Stimulated activated CD4-positive, alpha-beta T cell treated with anti-CD3 and anti-CD28 coated beads, Interleukin-15, amount 100 ng/mL, for 48 hours (primary cell): ENCODE measurements at places on chromosomes 4 and X.

GRCh38 chr4:107655289-107655688 is 64.7 kb downstream of the PAPSS1 start:
- no peak for DNase-seq

DNA sequence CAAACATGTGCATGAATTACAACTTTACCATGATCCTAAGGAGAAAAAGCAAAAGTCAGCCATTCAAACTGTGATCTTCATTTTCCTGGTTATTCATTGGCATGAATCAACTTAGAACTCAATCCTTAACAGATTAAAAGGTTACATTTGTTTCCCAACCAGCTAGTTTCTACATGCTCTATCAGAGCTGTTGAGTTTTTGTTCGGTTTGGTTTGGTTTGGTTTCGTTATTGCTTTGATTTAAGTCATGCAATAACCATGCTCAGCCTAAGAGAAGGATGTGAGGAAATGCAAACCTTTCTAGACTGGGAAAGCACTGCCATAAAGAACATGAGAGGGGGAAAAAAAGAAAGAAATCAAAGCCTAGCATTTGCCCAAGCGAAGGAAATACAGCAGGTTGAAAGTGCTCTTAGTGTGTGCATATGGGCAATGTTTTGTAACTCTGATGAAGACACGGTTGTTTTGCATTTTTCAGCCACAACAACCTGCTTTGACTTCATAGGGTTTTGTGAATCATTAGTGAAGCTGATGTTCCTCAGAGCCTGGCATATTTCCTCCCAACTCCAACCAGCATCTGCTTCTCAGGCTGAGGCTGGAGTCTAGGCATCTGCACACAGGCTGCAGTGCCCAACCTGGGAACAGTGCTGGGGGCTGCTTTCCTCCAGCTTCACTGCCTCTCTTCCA is 234.3 kb downstream of the ZNF674 start:
- DNase-seq, result no peak

GRCh38 chrX:3393178-3393577 is 46.7 kb upstream of the MXRA5 start:
- no peak for DNase-seq

- no peak for DNase-seq
Measured at GRCh38 chr4:181662383-181662782, 580.8 kb upstream of the TENM3 start.

DNA sequence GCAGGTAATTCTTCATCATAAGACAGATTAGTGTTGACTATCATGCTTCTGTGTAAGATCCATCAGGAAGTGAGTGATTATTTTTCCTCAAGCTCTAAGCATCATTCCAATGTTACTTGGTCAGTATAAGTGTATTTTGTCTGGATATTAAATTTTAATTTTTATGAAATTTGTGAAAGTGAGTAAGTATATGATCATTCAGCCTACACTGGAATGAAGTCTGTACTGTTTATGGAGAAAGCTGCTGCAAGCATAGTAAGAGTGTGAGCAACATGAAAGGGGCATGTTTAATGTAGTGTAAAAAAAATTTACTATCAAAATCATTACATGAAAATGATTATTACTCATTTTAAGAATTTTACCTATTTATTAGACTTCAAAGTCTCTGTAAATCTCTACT is 84.8 kb downstream of the IL15 start:
- no peak for DNase-seq

DNA sequence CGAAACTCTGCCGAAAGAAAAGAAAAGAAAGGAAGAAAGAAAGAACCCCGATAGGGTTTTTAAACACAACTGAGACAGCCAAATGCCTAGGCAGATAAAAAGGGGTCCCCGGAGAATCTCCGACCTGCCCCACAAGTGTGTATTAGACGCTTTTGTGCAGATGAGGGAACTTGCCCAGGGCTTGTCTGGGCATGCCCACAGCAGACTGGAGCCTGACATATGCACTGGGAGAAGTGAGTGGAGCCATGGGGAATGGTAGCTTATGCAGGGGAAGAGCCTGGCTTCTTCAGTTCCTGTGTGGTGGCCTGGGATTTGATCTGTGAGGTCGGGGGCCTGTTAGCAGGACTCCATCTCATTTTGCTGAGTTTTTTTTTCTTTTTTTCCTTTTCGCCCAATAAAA is 199.0 kb downstream of the GPC3 start:
- DNase-seq, result no peak

GRCh38 chrX:72107320-72107719 is 24.4 kb downstream of the RTL5 start:
- DNase-seq, result no peak

- no peak for DNase-seq
Measured at GRCh38 chrX:57821703-57822387, 88.4 kb downstream of the ZXDA start.

GRCh38 chr4:163923092-163923491 is 428.6 kb downstream of the TMA16 start:
- no peak for DNase-seq

DNA sequence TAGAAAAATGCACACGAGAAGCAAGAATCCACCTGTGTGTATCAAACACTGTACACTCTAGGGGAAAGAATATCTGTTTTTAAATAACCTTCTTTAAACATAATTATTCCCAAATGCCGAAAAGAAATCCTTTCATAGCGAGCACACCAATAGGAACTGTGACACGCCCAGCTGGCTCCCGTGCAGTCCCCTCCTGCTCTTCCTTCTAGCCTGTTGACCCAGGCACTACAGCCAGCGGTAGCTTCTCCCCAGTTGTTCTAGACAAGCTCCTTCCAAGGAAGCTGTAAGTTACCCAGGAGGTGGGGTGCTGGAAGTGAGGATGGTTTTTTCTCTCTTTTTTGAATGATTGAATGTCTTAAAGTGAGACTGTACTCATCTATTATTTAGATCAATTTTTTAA is 19.5 kb upstream of the NOCT start:
- DNase-seq, result no peak

DNA sequence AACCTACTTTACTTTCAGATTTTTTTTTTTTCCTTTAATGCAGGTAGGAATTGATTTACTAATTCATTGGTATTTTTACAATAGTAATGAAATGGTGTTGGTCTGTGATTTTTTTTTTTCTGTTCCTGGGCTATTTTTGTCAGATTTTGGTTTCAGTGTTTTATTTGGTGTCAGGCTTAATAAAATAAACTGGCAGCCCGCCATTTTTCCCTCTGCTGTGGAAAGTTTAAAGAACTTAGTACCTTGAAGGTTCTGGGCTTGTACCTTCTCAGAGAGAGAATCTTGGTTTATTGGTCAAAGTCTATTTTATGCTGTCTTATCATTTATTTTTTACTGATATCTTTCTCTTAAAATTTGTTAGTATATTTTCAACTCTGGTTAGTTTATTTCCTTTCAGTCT is 64.0 kb upstream of the RHOH start:
- no peak for DNase-seq

DNA sequence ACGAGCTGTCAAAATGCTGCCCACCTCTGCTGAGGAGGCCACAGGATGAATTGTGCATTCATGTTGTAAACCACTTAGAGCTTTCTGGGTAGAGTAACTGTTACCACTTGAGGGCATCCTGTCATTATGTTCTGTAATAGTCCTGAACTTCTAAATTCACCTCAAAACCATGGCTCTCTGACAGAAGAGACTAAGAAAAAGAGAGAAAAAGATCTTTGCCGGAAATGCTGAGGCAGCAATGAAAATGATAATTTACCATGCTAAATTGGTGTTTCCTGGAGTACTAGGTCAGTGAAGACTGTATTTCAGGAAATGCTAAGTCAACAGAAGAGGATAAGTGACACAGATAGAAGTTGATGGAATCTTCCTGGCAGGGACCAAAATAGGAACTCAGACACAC is 942.3 kb upstream of the SLIT2 start:
- no peak for DNase-seq

DNA sequence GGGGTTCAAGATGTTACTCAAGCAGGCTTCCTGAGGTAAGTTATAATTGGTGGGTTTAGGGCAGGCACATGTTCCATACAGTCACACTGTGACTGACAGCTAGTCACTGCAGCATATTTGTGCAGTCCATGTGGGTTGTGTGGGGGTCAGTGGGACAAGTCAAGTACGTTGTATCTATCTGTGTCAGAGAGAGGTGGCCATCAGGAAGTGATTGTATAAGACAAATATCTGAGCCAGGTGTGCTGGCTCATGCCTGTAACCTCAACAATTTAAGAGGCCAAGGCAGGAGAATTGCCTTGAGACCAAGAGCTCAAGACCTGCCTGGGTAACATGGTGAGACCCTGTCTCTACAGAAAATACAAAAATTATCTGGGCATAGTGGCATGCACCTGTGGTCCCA is 509.3 kb downstream of the CENPC start:
- DNase-seq, result no peak

DNA sequence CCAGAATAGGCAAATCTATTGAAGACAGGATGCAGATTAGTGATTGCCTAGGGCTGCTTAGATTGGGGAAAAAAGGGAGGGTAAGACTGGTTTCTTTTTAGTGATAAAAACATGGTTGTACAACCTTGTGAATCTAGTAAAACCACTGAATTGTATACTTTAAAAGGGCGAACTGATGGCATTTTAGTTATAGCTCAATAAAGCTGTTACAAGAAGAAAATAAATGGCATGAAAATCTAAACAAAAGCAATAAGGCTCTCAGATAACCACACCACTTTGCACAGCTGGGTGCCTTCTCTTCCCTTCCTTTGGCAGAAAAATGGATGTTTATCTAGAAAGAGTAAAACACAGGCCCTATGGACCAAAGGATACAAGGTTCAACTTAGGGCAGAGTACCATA is 69.6 kb downstream of the F9 start:
- DNase-seq, result no peak

DNA sequence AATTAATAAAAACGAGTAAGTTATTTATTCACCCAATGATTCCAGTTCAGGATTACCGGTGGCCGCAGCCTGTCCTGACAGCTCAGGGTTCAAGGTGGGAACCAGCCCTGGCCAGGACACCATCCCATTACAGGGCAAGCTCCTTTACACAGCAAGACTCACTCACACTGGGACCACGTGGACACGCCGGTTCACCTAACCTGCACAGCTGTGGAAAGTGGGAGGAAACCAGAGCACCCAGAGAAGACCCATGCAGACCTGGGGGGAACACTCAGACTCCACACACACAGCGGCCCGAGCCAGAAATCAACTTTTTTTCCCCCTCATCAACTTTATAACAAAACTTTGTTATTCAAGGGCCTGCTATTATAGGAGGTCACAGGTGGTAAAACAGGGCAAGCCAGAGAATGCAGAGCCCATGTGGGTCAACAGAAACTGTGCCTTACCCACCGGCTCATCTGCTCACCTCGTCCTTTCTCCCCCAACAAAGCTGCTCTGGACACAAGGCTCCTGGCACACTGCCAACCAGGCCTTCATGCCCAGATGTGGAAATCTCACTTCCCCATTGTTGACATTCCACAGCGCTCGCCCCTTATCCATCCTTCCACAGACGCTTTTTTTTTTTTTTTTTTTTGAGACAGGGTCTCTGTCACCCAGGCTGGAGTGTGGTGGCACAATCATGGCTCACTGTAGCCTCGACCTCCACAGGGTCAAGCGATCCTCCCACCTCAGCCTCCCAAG is 8.0 kb upstream of the ODAPH start:
- DNase-seq, result no peak

GRCh38 chr4:168719725-168720124 is 222.9 kb downstream of the PALLD start:
- no peak for DNase-seq
